Activated CD4-positive, CD25-positive, alpha-beta regulatory T cell (primary cell): ENCODE measurements at places on chromosomes 1 and 21.

DNA sequence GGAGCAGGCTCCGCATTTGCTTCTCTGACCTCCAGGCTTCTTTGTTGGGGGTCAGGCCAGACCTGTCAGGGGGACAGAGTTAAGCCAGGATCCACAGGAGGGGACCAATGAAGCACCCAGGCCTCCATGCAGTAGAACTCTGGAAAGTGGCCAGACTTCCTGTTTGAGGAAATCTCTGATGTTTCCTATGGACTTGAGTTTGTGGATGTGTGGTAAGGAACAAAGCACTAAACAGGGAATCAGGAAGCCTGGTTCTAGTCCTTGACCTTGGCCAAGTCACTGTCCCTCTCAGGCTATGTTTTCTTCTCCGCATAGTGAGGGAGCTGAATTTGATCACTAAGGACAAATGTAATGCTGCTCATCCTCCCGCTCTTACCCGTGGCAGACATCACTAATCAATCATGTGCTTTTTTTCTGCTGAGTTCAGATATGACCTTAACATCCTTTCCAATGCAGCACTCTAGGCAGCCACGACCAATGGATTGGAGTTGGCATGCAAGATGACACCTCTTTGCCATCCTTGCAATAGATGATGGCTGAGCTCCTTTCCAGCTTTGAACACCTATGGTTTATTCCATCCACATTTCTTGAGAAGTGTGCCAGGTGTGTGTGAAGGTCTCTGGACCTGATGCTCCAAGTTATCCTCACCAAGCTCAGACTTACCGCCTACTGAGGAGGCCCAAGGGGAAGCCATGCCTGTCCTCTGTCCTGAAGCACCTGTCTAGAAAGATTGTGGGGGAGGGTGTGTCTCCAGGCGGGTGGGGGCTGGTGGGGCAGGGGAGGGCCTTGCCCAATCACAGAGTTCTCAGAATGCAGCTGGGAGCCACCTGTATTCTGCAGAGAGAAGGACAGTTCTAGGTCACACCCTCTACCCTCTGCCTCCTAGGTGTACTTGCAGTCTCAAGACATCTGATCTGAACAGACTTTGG, 9.9 kb downstream of the SH2D2A start:
- DNase-seq: no peak

GRCh38 chr1:240134596-240134995, 42.9 kb downstream of the FMN2 start:
- no peak for DNase-seq

- no peak for DNase-seq
Observed at GRCh38 chr1:25550683-25551310, 7.4 kb downstream of the LDLRAP1 start.

GRCh38 chr1:12593621-12594066, 24.4 kb downstream of the DHRS3 start:
- DNase-seq: no peak

DNA sequence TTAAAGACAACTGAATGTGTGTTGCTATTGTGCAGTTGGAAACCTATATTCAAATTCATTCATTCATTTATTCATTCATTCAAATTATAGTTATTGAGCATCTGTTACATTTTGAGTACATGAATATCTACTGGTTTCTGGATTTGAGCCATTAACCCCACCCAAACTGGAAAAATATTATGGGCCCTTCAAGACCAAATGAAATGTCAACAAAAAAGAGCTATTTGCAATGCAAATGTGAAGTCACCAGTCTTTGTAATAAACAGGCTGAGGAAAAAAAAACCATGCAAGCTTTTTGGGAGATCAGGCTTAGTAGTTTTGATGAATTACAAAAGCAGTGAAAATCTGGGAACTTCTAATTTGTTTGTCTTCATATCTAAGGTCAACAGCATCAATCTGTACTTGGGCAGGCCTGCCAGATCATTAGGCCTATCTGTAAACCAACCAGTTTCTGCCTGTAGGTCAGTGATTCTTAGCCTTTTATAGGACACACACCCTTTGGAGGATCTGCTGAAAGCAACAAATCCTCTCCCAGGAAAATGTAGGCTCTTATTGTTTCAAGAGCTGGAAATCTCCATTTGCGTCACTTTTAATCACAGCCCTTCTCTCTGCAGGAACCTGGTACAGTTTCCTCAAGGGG, 134.7 kb downstream of the FAM78B start:
- no peak for DNase-seq

DNA sequence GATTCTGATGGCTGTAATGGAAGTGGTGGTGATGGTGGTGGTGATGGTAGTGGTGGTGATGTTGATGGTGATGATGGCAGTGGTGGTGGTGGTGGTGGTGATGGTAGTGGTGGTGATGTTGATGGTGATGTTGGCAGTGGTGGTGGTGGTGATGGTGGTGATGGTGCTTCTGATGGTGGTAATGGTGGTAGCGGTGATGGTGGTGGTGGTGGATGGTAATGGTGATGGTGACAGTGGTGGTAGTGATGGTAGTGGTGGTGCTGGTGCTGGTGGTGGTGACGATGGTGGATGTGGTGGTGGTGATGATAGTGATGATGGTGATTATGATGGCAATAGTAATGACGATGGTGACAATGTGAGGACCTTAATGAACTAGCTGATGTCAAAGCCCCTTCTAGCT, 35.6 kb upstream of the LRRC3 start:
- no peak for DNase-seq

- DNase-seq: no peak
Observed at GRCh38 chr1:2086446-2087078, 36.4 kb downstream of the PRKCZ start.

DNA sequence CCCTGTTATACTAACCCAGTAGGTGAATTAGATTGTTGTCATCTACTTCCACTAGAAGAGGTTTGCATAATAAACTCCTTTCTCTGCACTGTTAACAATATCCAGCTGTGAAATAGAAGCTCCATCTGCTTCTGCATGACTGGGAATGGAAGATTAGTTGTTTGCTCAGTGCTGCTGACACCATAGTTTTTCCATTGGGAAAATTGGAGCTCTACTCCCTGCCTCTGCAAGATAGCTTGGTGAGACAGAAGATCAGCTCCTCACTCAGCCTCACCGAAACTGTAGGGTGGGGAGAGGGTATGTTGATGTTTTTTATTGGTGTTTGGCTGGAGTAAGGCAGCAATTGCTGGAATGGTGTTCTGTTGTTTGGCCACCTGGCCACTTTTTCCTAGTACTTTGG, 331.6 kb upstream of the ADAMTS5 start:
- no peak for DNase-seq

DNA sequence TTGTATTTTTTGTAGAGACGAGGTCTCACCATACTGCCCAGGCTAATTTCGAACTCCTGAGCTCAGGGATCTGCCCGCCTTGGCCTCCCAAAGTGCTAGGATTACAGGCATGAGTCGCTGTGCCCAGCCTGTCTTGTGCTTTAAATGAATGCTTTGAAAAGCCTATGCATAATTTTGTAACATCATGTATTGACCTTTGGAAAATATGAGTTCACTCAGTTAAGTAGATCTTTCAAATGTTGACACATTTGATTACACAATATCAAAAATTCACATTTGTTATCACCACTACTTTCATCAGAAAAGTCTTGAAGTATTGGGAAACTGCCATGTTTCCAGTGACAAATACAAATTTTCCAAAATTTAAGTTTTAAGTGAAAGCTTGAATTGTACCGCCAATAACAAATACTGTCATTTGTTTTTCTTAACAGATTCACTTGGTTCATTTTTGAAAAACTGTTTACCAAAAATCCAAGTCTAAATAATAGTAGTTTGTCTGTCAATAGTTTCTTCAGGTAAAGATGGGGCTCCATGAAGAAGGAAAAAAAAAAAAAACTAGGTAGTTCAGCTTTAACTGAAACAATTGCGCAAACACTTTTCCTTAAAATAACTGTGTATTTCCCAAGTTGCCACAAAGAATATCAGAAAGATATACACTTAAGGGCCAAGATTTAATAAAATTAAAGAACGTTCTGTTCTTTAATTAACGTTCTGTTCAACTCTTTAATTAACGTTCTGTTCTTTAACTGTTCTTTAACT, 233.2 kb upstream of the NR5A2 start:
- no peak for DNase-seq

DNA sequence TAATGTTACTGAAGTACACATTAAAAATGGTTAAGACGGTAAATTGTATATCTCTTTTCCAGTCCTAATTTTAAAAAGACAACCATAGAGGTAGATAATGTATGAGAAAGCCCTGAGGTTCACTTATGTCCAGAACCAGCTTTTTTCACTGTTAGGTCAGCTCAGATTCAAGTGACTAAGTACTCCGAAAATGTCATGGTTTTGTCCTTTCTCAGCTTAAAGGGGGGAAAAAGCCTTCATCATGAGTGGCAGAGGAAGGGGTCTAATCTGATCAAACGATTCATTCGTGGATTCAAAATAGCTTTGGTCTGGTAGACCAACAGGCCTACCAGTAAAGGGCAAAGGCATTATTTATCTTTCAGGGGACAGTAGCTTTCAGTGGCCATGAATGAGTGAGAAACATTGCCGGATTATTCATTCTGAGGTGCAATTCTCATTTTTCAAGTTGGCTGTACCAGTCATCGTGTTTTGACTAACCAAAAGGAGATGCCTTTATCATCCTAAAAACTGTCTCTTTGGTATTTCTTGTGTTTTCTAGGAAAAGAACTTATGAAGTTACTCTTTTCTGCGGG, 208.4 kb downstream of the HHIPL2 start:
- no peak for DNase-seq

- DNase-seq: no peak
Observed at GRCh38 chr1:79059341-79059740, 52.8 kb upstream of the ADGRL4 start.

DNA sequence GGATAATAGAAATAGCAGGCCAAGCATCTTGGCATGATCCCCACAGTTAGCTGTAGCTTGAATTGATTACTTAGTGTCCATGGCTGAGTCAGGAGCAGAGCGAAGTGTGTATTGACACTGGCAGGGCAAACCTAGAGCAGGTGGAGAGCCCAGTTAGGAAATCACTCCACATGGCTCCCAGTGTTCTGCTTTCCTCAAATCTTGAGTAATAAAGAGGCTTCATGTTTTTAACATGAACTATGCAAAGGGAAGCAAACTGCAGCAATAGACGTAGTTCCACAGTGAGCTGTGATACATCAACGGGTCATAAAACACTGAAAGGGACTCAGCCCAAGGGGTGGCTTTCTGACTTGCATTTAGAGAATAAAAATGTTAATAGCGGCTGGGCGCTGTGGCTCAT, 28.9 kb downstream of the RHEX start:
- no peak for DNase-seq

- no peak for DNase-seq
Observed at GRCh38 chr21:45154511-45155508, 80.4 kb downstream of the ADARB1 start.

- no peak for DNase-seq
Observed at GRCh38 chr1:101907264-101907663, 89.5 kb downstream of the OLFM3 start.

DNA sequence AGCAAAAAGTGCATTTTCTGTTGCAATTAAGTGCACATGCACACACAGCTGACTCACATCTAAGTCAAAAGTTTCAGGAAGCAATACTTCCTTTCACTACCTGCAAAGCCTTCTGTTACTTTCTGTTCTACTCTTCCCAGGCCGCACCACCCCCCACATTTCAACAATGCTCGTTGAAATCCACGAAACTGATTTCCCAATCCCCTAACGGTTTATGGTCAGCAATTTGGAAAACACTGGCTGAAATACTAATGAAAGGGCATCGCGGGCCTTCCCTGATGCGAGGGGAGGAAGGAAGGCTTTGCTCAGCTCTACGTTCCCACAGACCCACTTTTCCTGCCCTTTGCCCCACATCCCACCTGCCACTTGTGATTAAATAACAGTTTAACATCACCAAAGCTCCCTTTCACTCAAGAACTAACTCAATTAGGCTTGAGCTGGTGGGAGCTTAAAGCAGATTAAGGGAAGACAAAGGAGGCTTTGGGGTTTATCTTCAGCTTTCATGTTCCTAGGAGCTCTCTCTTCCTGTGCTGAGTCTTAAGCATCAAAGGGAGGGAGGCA, 243.2 kb upstream of the RAB4A start:
- no peak for DNase-seq

DNA sequence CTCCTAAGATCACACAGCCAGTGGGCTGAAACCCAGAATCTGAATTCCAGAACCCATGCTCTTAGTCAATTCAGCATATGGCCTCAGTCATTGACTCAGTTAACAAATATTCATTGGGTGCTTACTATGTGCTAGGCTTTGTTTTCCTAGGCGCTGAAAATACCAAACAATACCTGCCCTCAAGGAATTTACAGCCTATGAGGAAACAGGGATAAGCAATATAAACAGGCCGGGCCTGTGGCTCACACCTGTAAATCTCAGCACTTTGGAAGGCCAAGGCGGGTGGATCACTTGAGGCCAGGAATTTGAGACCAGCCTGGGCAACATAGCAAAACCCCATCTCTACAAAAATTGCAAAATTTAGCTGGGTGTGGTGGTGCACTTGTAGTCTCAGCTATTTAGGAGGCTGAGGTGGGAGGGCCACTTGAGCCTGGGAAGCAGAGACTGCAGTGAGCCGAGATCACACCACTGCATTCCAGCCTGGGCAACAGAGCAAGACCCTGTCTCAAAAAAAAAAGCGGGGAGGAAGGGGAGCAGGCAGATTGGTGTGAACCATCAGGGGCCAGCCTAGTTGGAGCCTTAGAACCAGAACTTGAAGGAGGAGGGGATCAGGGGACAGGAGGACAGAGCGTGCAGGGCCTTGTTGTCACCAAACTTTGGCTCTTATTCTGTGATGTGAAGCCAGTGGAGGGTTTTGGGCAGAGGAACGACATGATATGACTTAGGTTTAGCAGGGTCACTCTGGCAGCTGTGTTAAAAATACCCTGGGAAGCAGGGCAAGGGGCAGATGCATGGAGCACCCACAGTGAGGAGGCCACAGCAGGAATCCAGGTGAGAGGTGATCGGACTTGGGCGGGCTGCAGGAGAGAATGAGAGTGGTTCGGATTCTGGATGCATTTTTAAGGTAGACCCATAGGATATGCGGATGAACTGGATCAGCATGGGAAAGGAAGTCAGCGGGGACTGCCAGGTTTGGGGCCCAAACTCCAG, 5.8 kb downstream of the TINAGL1 start:
- DNase-seq: no peak

GRCh38 chr1:67802565-67802964, 30.7 kb downstream of the GNG12 start:
- no peak for DNase-seq

DNA sequence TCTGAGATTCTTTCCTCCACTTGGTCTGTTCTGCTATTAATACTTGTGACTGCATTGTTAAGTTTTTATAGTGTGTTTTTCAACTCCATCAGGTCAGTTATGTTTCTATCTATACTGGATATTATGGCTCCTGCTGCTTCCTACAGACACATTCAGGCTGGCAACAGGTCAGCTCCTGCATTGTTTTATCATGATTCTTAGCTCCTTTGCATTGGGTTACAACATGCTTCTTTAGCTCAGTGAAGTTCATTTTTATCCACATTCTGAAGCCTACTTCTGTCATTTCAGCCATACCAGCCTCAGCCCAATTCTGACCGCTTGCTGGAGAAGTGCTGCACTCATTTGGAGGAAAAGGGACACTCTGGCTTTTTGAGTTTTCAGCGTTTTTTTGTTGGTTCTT, 37.3 kb upstream of the F3 start:
- DNase-seq: no peak

DNA sequence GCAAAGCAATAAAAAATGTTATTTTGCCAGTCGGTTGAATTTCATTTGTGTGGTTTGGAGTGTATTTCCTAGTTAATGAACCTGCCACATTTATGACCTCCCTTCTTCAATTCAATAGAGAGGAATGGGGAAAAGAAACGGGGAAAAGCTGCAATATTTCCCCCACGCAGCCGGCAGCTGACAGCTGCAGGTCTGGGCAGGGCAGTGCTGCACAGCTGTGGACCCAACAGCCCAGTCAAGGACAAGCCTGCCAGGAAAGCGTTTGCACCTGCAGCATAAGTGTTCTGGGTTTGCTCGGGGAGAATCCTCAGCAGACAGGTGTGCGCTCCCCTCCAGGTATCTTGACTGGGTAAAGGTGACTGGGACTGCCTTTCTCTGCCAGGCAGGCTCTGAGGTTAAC, 53.4 kb downstream of the FBXO2 start:
- no peak for DNase-seq
